ENCODE measurements at places on chromosomes 2 and 18.

- DNase-seq = no peak
These were observed 65.9 kb upstream of the TNP1 start for GRCh38 chr2:216925636-216926366.

DNA sequence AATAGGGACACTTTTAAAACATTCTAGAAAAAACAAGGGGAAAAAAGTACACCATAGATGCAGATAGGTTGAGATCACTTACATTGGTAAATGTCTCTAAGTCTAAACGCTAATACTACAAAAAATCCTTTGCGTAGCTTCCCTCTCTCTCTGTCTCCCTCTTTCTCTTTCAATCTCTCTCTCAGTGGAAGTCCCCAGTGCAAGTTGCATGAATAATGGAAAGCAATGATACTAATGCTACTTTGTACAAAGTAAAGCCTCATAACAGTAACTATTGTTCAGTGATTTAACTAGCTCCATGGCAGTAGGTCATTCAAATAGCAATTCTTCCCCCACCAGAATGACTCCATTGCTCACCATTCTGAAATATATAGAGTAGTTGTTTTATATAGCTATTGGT lies 12.8 kb downstream of the MEIS1 start:
- DNase-seq = no peak

DNA sequence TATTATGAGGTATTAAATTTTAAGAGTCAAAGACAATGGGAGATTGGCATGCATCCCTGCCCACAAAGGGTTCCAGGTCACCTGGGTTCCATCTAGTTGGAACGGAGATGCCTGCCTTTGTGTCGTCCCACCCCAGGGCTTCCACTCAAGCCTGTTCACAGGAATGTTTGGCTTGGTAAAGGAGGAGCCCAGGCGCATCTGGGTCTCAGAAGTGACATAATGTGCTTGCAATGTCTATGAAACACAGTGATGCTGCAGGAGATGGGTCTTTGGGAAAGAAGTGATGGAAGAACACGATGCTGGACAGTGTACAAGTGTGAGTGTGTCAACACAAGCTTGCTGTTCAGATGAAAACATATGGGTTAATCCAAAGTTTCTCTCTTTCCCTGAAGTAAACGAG lies 49.6 kb upstream of the ZNF396 start:
- no peak for DNase-seq

GRCh38 chr2:152247337-152247695 lies 71.8 kb upstream of the STAM2 start:
- no peak for DNase-seq

- DNase-seq = no peak
These were observed 4.8 kb downstream of the UGP2 start for GRCh38 chr2:63846487-63846886.

DNA sequence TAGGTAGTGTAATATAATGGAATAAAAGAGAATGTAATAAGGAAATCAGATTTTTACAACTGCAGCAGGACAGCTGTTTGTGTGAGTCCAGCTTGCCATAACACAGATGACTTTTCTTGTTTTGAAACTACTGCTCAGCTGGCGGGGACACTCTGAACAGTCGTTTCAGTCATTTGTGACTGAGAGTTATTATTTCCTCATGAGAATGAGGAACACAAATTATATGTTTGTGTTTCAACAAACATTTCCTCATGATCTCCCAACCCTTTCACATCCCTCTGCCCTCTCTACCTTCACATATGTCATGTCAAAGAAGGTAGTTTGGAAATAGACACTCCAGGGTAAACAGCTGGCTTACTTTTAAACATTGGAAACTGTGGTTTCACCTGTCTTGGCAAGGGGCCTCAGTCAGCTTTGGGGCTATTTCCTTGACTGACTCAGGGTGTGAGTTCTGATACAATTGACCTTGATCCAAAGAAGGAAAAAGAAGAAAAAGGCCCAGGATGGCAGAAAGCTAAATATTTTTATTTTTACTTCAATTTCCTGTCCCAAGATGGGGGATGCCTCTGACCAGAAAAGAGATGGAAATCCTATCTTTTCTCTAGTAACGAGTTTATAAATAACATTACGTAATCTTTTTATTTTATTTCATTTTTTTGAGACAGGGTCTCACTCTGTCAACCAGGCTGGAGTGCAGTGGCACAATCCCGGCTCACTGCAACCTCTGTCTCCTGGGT lies 593 bp downstream of the SP140L start:
- DNase-seq = no peak
